T-helper 9 cell (primary cell): ENCODE measurements at places on chromosomes 7 and 10.

- no peak for DNase-seq
Measured at GRCh38 chr10:115711306-115711705, 561.7 kb downstream of the GFRA1 start.

GRCh38 chr10:36248304-36248981 lies 606.3 kb upstream of the FZD8 start:
- no peak for DNase-seq

GRCh38 chr7:2185715-2186114 lies 47.0 kb downstream of the MAD1L1 start:
- DNase-seq, result no peak

- peak; percentile 34 for DNase-seq
Measured at GRCh38 chr10:113385021-113385999, 167.5 kb upstream of the HABP2 start.

GRCh38 chr7:18788026-18788425 lies 292.5 kb downstream of the HDAC9 start:
- DNase-seq, result no peak

GRCh38 chr10:61166065-61166464 lies 222.1 kb upstream of the RHOBTB1 start:
- no peak for DNase-seq

DNA sequence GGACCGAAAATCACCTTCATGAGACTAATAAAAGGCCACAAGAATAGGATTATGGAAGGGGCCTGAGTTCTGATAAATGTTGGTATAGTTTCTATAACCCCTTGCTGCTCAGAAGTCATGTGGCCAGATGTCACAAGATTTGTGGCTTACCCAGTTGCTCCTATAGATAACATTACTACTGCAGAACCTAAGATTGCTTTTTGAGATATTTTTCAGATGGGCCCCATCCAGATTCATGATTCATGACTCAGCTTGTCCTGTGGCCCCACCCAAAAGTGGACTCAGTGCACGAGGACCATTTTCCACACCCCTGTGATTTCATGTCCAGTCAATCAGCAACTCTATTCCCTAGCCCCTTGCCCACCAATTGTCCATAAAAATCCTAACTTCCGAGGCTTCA lies 209.0 kb downstream of the ACTR3B start:
- DNase-seq, result no peak

DNA sequence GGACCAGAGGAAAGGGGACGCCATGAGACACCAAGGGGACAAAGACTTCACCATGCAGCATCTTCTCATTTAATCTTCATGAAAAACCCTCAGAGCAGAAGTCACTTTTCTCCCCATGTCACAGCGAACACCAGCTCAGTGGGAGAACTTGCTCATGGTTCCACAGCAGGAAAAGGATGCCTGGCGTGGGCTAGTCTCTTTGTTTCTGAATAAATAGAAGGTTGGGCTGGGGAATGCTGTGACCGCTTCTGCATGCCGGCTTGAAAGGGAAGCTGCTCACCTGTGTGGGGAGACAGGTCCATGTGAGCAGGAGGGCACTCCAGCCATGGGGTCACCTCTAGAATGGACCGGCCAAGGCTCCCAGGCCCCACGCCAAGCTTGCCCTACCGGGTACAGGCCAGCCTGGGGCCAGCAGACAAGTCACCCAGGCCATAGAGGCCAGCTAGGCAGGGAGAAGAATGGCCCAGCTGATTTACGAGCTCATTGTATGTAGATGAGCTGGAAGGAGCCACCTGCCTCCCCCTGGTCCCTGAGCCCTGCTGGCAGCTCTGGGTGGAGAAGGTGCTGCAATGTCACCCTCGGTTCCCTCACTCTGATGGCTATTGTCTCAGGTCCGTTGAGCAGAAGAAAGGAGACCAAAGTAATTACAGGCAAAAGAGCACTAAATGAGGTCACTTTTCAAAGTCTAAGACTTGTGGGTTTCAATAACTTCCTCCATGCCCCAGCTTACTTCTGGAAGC lies 82.0 kb upstream of the PDZD8 start:
- DNase-seq, result no peak

GRCh38 chr7:84081973-84082522 lies 112.5 kb downstream of the SEMA3A start:
- DNase-seq, result no peak

GRCh38 chr7:117772421-117772820 lies 100.8 kb downstream of the CTTNBP2 start:
- DNase-seq, result no peak

GRCh38 chr10:57769298-57769697 lies 498.4 kb downstream of the IPMK start:
- DNase-seq, result no peak

DNA sequence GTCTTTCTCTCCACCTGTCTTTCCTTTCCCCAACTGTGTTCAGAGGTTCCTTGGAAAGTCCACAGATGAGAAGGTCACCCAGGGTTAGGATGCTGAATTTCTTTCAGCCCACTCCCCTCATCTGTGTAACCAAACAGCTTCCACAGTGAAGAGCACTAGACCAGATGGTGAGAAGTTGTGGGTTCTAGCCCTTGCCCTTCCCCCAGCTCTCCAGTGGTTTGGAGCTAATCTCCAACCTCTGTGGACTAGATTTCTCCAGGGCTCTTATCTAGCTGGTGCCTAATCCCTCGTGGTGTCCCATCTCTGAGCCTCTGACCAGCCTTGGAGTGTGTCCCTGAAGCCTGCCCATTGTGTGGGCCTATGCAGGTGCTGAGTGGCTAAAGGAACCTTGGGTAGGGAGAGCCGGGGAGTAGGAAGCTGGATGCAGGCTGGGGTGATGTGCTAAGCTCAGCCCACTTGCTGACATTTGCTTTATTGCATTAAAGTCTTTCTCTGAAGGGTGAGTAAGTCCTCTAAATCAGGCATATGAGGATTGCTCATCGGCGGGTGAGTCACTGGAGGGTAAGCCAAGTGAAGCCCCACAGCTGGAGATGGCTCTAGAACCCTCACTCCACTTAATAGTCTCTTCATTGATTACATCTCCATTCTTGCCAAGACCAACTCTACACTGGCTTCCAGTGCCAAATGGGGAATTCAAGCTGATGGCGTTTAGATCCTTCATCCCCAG lies 14.9 kb downstream of the DUSP5 start:
- DNase-seq, result no peak

- DNase-seq, result no peak
Measured at GRCh38 chr7:35365523-35365922, 111.6 kb upstream of the TBX20 start.

- no peak for DNase-seq
Measured at GRCh38 chr7:82605247-82605864, 161.8 kb upstream of the CACNA2D1 start.
